ENCODE measurements at places on chromosomes 6 and 20.

DNA sequence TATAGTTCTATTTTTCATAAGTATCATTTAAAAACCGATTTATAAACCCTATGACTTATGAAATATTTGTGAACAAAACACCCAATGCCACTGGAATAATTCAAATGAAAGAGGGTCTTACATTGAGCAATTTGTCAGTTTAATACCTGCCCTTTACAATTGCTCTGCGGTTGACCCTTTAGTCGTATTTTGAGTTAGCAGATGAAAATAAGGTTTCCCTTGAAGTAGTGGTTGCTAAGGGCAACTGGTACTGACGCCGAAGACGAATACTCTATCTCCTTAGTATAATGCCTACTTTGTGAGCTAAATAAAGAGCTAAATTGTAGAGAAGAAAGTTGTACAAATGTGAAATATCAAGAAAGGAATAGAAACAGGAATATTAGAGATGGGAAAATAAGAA is 69.4 kb downstream of the KCNQ5 start:
- DNase-seq, result no peak

- DNase-seq, result no peak
These were observed 22.5 kb downstream of the THBS2 start for GRCh38 chr6:169230946-169231789.

GRCh38 chr6:153858529-153858928 is 180.5 kb upstream of the OPRM1 start:
- no peak for DNase-seq

- DNase-seq, result no peak
These were observed 117.0 kb downstream of the NFATC2 start for GRCh38 chr20:51425347-51426106.

DNA sequence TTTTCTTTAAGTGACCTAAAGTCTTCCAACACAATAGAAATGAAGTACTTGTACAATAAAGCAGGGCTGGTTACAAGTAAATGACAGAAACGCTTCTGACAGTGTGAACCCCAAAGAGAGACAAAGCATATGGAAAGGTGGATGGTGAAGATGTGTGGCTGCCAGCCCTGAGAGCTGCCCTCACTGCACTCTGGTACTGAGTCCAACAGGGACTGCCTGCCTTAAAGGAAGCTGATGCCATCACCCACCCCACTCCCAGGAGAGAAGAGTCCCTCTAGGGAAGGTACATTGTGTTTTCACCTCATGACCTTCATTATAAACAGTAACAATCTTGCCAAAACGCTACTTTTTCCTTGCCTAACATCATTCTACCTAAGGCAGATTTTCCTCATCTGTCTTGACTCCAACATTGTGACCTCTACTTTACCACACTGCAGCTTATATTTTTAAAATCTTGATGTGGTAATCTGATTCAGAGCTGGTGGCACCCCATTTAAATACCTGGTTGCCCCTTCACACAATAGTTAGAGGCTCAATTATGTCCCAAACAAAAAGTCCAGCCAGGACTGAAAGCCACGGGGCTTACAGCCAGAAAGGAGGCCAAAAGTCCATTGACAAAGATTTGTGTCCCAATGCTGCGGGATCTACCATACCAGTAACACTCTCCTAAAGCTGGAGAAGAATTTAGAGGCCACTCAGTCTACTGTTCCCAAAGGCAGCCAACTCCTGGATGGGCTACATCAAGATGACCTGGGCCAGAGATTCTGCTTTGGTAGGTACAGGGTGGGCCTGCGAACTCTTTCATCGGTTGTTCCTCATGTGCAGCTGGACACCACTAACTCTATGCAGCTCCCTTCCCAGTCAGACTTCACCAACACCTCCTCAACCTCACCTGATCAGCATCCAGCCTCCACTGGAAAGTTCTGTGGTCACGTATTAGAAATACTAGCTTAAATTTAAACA is 4.4 kb downstream of the APMAP start:
- DNase-seq, result no peak

DNA sequence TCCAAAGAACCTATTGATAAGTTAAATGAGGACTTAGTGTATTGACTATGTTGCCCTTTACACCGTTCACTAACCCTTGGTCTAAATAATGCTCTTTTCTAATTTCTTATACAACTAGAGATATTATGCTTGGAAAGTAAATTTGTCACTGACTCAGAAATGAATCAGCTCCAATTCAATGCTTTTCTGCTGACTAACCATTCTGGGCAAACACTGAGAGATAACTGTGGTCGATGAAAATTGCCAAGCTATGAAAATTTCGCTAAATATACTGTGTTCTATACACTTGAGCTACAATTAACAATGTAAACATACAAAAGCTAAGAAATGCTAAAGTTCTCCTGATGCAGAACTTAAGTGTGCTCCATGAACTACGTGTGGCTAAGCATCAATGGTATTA is 23.1 kb upstream of the FBXO9 start:
- no peak for DNase-seq

- DNase-seq, result no peak
These were observed 46.3 kb downstream of the CYP39A1 start for GRCh38 chr6:46606338-46606737.

DNA sequence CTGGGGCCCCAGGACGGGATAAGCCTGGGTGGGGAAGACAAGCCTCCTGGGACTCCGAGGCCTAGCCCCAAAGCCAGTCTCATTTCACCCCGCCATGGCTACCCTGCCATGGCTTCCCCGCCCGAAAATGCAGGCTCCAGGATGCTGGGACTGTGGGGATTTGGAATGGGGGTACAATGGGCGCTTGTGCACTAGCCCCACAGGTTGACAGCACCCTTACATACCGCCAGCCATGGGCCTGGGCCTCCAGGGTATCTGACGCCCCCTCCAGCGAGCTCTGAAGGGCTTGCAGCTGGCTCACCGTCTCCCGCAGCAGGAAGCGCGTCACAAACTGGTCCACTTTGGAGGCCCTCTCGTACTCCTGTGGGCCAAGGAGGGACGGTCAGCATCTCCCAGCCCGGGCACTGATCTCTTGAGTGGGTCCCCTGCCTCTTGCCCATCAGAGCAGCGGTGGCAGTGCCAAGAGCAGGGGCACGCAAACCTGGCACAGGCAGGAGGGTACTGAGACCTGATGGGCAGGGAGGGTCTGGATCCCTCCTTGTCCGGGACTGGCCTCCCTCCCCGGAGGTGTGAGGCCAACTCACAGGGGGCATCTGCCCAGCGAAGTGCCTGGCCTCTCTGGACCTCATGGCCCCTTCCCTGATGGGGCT is 2.0 kb upstream of the C20orf144 start:
- DNase-seq, result no peak

DNA sequence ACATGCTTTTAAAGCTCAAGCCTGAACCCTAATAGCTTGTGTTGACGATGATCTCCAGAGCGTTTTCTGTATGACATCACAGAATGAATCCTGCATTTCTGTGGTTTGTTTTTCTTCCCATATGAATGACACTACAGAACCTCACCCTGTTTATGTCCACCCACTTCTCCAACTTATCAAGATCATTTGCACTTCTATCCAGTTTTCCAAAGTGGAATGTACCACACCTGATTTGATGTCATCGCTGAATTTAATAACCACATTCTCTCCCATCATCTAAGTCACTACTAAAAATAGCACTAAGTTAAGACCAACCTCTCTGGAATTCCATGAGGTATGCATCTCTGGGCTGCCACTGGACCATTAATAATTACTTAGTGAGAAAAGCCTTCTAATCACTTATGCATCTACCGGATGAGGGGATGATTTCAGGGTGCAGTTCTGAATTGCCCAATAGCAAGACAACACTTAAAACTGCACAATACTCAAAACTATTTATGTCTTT is 33.3 kb upstream of the CITED2 start:
- no peak for DNase-seq

DNA sequence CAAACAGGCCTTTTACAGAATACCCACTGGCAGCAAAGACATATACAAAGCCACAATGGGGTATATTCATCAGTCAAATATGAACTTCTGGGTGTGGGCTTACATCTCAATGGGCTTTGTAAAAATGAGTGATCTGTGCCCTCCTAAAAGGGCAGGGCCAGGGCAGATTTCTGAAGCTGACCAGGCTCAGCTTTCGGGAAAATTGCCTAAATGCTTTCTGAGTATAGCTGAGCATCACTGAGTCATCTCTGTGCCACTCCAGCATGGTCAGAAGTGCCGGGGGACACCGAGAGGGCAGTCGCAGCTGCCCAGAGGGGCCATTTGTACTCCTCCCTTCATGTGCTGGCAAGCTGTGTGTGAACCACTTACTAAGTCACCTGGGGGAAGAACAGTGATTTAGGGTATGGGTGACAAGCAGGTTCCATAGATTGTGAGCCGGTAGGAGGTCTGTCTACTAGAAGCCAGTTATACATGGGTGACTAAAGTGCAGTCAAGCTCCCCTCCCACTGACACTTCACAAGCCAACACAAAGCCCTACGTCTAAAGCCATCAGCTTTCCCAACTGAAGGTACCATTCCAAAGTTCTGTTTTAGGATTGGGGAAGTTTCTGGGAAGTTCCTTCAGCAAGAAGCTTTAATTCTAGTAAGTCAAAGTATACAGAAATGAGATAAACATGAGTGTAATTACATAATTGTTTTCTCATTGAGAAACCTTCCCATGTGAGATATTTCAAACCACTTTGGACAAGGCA is 147.6 kb upstream of the TAB2 start:
- DNase-seq, result no peak

GRCh38 chr6:169665289-169665688 is 36.5 kb downstream of the WDR27 start:
- DNase-seq, result no peak

GRCh38 chr6:3778701-3779573 is 27.4 kb upstream of the PXDC1 start:
- DNase-seq, result no peak

GRCh38 chr6:52024451-52025068 is 62.9 kb downstream of the PKHD1 start:
- DNase-seq, result no peak

- DNase-seq, result no peak
These were observed 164.1 kb downstream of the FRK start for GRCh38 chr6:115896538-115897129.

DNA sequence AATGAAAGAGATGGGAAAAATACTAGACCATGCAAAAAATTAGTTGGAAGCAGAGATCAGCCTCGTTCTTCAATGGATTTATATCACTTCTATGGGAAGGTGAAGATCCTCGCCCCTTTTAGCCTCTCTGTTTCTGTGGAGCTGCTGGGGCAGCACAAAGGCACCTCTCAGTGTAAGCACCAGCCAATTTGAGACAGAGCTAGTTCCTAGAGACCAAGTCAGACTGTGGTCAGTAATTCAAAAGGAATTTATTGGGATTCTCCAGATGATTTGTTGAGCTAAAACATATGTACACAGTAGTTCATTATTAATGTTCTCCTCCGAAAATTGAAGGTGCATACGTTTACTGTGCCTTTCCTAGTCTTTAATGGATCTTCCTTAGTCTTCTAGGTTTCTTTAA is 42.4 kb downstream of the SCGN start:
- no peak for DNase-seq

DNA sequence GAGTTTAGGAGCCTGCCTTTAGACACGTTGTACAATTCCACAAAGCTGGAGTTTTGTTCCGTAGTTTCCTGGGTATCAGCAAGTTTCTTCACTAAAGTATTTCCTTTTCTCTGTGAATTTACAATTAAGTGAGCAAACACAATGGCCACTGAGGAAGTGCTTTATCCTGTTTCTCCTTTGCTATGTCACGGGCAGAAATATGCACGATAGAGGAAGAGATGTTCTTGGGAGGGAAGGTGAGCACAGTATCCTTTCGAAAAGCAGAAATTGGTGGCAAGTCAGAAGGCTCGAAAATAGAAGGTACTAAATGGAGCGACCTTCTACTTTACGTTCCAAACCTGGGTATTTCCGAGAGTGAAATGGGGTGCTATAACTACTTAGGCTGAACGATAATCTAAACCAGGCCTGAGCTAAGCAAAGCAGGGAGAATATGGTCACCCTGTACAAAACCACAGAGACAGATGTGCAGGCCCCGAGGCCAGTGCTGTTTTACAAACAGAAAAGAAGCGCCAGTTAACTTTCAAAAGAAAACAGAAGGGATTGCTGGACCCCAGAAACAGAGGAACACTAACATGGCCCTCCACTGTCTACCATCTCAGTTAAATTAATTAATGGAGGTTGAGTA is 259.6 kb downstream of the TBC1D7 start:
- no peak for DNase-seq

- DNase-seq, result no peak
These were observed 78.2 kb downstream of the CHMP4B start for GRCh38 chr20:33889312-33889711.

GRCh38 chr6:159047891-159048685 is 3.3 kb upstream of the TAGAP start:
- DNase-seq, result no peak
